ENCODE measurements at places on chromosomes 5 and 9.

- no peak for DNase-seq
Observed at GRCh38 chr5:77641963-77642737, 3.6 kb upstream of the OTP start.

- DNase-seq = peak; percentile 31
Observed at GRCh38 chr9:4667681-4668080, 1.4 kb upstream of the SPATA6L start.

GRCh38 chr5:132808448-132808847 lies 4.7 kb upstream of the SOWAHA start:
- DNase-seq = no peak

- DNase-seq = no peak
Observed at GRCh38 chr9:114936581-114936980, 6.2 kb upstream of the TNFSF8 start.

DNA sequence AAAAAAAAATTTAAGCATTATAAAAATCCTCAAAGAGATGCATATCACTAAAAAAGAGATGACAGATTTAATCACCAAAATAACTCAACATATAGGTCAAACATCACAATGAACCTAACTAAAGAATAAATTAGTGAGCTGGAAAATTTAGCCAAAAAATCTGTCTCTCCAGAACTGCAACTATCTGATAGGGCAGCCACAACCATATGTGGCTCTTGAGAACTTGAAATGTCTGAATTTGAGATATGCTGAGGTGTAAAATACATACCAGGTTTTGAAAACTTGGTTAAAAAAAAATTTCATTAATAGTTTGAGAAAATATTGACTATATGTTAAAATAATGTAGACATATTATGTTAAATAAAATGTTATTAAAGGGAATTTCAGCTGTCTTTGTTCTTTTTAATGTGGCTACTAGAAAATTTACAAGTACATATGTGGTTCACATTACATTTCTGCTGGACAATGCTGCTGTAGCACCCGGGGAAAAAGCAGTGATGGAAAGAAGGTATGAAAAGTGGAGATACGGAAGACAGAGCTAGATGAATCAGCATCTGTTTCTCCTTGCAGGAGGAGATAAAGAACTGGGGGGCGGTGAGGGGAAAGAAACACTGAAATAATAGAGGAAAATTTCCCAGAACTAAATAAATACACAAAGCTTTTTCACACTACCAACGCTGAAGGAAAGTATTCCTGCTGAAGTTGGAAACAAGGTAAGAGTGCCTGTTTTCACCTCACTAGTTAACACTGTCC lies 66.1 kb downstream of the DCP2 start:
- DNase-seq = no peak

DNA sequence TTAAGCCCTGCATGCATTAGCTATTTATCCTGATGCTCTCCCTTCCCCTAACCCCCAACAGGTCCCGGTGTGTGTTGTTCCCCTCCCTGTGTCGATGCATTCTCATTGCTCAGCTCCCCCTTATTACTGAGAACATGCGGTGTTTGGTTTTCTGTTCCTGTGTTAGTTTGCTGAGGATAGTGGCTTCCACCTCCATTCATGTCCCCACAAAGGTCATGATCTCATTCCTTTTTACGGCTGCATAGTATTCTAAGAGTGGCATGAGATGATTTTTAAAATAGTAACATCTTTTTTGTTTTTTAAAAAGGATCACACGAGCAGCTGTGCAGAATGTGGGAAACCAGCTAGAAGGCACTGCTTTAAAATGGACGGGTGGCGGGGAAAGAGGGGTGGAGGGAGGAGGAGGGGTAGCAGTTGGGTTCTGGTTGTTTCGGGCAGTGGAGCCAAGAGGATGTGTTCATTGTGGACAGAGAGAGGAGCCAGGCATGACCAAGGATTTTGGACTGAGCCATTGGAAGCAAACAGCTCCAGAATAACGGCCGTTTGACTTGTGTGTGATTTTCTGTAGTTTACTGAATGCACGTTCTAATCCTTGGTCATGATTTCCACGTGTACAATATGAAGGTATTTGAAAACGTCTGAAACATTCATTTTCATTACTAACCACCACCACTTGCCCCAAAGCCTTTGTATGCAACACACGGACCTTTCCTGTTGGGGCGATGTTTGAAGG lies 1.7 kb upstream of the TENT4A start:
- DNase-seq = no peak

DNA sequence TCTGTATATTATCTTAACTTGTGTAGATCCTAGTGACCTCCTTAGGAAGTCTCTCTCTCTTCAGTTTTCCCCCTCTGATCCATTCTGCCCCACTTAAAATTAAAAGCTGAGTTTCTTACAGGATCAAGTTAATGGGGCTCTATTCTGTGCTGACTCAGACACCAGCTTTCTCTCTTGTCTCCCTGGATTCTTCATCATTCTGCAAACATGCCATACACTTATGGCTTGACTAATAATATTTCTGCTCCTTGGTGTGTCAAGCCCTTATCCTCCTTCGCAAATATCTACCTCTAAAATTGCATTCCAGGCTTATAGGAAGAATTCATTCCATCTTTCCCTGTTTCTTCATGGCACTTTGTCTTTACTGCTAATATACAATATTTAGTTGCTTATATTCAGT lies 18.1 kb downstream of the LRRC70 start:
- no peak for DNase-seq

DNA sequence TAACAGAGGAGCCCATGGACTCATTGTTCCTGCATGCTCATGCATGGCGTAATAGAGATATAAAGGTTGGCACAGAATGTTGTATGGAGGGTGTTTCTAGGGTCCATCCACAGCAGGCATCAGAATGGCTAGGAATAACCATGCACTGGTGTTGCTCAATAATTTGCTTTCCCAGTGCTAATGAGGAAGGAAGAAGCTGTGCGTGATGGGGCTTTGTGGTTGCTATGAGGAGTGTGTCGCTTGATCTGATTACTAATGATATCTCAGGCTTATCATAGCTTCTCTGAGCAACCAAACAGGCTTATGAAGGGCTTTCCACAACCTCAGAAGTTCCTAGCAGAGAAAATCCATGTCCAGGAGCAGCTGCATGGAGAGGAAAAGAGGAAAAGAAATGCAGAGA lies 151.3 kb upstream of the TRPC7 start:
- DNase-seq = no peak

DNA sequence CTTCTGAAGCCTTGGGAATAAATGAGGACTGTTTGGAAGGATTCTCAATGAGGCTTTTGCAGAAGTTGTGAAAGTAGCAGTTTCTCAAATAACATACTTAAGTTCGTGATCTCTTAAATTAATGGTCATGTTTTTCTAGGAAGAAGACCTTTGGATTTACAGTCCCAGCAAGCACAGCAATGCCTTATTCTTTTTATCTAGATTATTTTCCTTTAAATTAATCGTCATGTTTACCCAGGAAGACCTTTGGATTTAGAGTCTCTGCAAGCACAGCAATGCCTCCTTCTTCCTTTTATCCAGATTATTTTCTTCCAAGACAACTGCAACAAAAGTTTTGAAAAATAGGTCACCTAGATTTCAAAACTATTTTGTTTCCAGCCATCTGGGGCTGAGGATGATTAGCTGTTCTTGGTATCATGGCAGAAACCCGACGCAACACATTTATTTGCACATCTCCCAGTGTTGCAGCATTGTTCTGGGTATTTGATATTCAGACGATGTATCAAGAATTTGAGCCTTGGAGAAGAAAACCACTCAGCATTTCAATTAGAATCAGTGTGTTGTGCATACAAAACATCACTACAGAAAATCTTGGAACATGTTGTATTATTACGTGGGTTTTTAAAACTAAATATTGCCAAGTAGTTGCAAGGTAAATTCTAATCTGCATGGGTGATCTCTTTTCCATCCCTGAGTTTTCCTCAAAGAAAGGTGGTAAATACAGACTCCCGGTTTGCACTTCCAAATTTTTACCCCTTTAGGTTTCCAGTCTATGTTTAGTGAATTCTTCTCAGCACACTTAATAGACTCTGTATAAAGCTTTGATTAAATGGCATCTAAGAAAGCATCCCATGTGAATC lies 50.9 kb downstream of the JAKMIP2 start:
- no peak for DNase-seq

DNA sequence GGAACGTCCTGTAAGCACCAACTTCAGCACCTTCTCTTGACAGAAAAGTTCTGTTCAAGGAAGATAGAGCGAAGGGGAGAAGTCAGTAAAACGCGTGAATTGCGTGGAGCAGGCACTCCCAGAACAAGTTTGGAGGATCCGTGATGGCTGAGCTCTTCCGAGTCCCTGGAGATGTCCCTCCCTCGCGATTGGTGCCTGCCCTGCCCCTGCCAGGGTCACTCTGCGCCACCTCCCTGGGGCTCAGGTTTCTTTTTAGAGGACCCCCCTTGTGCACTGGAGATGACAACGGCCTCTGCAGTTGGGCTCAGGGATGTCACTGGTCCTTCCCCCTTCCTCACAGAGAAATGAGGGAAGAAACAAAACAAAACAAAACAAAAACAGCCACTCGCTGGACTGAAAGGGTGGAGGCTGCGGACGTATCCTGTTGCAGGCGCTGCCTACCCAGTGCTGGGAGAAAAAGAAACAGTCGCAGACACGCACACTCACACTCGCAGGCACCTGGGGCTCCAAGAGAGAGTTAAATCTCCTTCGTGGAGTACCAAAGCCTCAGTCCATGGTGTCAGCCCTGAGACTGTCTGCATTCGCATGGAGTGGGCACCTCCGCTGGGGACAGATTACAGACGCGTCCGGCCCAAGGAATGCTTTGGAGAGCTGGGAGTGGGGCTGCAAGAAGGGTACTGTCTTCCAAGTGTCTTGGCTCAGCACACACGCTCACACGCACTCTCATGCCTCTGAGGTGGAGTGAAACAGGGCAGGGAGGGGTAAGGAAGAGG lies 512.7 kb downstream of the SLCO4C1 start:
- no peak for DNase-seq

DNA sequence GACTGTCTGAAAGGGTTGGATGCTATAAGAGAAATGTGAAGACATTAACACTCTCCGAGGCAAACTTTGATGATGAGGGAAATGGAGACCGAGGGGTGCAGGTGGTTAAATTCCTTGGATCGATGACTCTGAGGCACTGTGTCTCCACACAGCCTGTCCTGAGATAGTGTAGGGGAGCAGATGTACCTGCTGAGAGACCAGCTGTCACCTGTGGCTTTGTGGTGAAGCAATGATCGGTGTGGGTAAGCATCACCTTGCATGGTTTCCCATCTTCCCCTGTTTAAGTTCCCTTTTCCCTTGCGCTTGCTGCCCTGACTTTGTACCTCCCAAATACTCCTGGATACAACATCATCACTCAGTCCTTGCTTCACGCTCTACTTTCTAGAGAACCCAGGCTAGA lies 9.8 kb upstream of the MIER3 start:
- no peak for DNase-seq

DNA sequence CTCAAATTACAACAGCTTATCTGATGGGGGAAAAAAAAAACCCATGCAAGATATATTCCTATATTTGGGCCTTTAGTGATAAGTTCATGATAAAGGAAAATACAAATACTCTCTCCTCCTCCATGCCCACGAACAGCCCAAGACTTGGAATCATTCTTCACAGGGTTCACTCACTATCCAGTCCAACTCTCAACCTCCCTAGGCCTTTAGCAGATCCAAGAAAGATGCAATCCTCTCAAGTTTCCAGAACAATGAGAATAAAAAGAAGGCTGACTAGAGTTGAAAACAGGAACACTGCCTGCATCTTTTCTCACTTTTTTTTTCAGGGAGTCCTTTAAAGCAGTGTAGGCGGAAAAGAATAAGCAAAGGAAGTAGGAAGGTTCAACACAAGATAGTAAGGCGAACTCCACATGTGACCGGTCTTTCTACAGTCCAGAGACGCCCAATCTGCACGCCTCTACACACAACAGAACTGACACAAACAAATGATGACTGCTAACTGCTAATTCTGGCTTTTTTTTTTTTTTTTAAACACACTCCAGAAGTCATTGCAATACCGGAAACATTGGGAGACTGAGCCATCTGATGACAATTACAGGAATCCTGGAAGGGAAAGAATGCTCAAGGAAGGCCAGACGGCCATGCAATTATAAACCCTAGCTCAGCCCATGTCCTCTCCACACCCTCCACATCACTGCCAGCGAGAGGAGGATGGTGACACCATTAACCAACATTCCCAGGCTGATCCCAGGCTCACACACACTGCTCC lies 75.4 kb downstream of the BNC2 start:
- no peak for DNase-seq

- no peak for DNase-seq
Observed at GRCh38 chr5:176743868-176744583, 66.3 kb upstream of the UNC5A start.

- DNase-seq = no peak
Observed at GRCh38 chr5:149439899-149440542, 60.9 kb upstream of the IL17B start.

- DNase-seq = no peak
Observed at GRCh38 chr9:14812806-14813205, 90.3 kb upstream of the CER1 start.

DNA sequence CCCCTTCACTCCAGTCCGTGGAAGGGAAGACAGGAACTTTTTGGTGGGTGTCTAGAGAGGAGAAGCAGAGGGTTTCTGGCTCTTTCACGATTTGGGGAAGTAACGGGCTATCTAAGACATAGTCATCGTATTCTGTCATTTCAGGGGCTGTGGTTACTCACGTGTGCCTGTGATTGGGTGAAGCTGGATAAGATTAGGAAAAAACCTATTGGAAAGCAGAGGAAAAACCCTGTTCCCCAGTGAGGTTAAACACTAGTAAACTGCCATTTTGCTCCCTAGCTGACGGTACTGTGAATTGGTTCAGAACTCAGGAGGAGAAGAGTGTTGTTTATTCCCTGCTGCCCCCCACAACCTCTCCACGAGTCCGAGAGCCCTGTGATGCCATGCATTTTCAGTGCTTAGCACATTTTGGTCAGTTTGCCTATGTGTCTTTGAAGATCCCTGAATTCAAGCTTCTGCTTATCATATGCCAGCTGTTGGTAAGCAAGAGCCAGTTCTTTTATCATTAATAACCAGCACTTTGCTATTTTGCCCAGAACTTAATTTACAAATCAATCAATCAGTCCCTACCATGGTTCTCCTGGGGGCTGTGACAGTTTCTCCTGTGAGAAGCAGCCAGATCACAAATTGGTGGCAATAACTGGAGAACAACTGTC lies 45.1 kb upstream of the ROR2 start:
- DNase-seq = no peak

GRCh38 chr5:126619781-126620180 lies 19.0 kb downstream of the PHAX start:
- DNase-seq = no peak

- no peak for DNase-seq
Observed at GRCh38 chr9:111712369-111712768, 51.0 kb downstream of the GNG10 start.

GRCh38 chr9:13033959-13034693 lies 245.4 kb downstream of the MPDZ start:
- DNase-seq = no peak

Data from activated CD4-positive, alpha-beta T cell treated with anti-CD3 and anti-CD28 coated beads, Interleukin-2, amount 10 ng/mL, durations not matched to agents 7 days and 5 days (primary cell).